Endothelial cell (in vitro differentiated cells): ENCODE measurements at places on chromosomes 6 and 20. TPM values are rescaled to one million over a fixed set of nuclear protein-coding genes. Genes with fewer than 3 reads are reported as not detected.
A peak's percentile ranks its signal among the peaks of the same experiment; 100 is the strongest.

The TMEM217 gene
- total RNA-seq, result 5.4 TPM

The ACSS1 gene
- 15.5 TPM for total RNA-seq

The PRSS35 gene
- 1.3 TPM for total RNA-seq

The ERVFRD-1 gene
- not detected for total RNA-seq

The SLC44A4 gene
- 1.6 TPM for total RNA-seq

The TGM2 gene
- total RNA-seq, result 216 TPM

GRCh38 chr20:7893014-7893730, 47.1 kb downstream of the HAO1 start:
- DNase-seq, result no peak
- peaks cover 3% of the 10 kb centered on the region for H3K4me1 ChIP-seq
- no peak overlapping the region for H3K27ac ChIP-seq
- H3K27me3 ChIP-seq, result no peaks in the 10 kb centered on the region
- H3K4me3 ChIP-seq, result no peak overlapping the region
- H3K36me3 ChIP-seq, result no peaks in the 10 kb centered on the region

GRCh38 chr6:99711925-99712324, 105.3 kb downstream of the PRDM13 start:
- H3K27ac ChIP-seq, result no peak overlapping the region
- no peak for DNase-seq
- H3K36me3 ChIP-seq, result no peaks in the 10 kb centered on the region
- no peak overlapping the region for H3K4me3 ChIP-seq

DNA sequence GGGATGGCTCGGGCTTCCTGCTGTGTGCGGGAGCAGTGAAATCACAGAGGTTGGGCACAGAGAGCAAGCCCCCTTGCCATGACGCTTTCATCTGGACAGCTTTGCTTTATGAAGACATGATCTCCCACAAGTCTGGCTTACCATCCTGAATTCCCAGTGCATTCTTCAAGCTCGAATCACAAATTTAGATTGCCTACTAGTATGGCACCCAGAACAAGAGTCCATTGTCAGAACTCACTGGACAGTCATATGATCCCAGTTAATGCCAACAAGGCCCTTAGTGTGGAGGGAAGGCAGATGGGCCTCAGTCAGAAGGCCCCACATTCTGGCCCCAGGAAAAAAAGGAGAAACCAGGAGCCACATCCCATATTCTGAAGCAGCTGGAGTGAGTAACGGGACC, 147.3 kb upstream of the FOXQ1 start:
- peaks cover 5% of the 10 kb centered on the region for H3K27me3 ChIP-seq
- H3K27ac ChIP-seq, result no peak overlapping the region
- no peaks in the 10 kb centered on the region for H3K4me1 ChIP-seq

DNA sequence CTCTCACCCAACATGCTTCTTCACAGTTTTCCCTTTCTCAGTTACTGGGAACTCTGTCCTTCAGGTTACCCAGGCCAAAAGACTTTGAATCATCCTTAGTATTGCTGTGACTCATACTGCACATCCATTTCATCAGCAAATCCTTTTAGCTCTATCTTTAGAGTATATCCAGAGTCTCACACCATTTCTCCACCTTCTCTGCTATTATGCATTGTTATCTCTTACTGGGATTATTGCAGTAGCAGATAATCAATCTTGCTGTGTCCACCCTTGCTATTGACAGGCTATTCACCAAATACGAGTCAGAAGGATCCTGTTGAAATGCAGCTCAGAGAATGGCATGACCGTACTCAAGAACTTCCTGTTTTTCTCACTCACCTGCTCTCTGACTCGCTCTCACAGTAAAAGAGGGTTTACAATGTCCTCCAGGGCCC, 57.3 kb downstream of the BCKDHB start:
- H3K4me3 ChIP-seq, result no peak overlapping the region
- no peak for DNase-seq
- no peak overlapping the region for H3K27ac ChIP-seq
- peaks cover 1% of the 10 kb centered on the region for H3K36me3 ChIP-seq

GRCh38 chr20:57409672-57410397, 18.6 kb downstream of the RBM38 start:
- H3K27me3 ChIP-seq, result peaks cover 5% of the 10 kb centered on the region
- H3K4me1 ChIP-seq, result no peaks in the 10 kb centered on the region
- no peak for DNase-seq
- no peaks in the 10 kb centered on the region for H3K36me3 ChIP-seq

- no peak for DNase-seq
- H3K27ac ChIP-seq, result no peak overlapping the region
- peaks cover 5% of the 10 kb centered on the region for H3K36me3 ChIP-seq
- H3K27me3 ChIP-seq, result peaks cover 17% of the 10 kb centered on the region
- H3K4me3 ChIP-seq, result peak overlapping the region; percentile 92
- peaks cover 9% of the 10 kb centered on the region for H3K4me1 ChIP-seq
Observed at GRCh38 chr20:37904008-37904642, 1.2 kb downstream of the VSTM2L start.

DNA sequence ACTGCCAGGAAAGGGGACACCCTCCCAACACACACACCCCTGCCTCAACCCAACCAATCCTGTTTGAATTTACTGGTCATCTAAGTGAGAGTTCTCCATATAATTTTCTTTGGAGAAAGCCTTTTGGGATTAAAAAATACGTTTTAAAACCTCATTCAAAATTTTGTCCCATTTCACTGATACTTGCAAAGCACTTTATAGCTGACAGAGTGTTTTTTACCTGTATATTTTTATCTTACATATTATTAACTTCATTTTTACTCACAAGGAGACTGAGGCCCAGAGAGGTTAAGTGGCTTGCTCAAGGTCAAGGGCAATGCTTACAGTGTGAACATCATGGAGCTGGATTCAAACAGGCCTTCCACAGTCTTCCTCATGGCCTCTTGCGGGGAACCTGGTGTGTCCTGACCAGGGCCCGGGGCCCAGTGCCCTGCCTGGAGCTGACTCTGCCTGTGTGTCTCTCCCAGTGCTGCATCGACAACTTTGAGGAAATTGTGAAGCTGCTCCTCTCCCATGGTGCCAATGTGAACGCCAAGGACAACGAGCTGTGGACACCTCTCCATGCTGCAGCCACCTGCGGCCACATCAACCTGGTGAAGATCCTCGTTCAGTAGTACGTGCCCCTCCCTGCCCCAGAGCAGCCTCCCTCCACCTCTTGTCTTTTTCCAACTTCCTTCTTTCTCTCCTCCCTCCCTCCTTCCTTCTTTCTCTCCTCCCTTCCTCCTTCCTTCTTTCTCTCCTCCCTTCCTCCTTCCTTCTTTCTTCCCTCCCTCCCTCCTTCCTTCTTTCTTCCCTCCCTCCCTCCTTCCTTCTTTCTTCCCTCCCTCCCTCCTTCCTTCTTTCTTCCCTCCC, 30.9 kb upstream of the FAM83D start:
- H3K4me1 ChIP-seq, result peaks cover 17% of the 10 kb centered on the region
- no peak overlapping the region for H3K27ac ChIP-seq
- peaks cover 28% of the 10 kb centered on the region for H3K36me3 ChIP-seq
- no peak for DNase-seq

DNA sequence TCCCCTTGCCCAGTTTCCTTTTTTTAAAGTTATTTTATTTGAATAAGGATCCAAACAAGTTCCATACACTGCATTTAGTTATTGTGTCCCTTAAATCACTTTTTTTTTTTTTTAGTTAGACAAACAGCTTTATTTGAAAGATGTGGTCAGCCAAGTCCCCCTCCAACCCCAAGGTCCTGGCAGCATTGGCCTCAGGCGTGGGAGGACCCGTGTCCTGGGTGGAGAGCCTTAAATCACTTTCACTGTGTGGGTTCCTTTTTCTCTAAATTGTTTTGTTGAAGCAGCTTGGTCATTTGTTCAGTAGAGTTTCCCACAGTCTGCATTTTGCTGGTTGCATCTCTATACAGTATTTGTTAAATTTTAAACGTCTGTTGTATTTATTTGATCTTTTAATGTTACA, 5.2 kb upstream of the TBCC start:
- H3K27ac ChIP-seq, result no peak overlapping the region
- H3K27me3 ChIP-seq, result peaks cover 4% of the 10 kb centered on the region
- no peak overlapping the region for H3K4me3 ChIP-seq
- H3K36me3 ChIP-seq, result peaks cover 4% of the 10 kb centered on the region

DNA sequence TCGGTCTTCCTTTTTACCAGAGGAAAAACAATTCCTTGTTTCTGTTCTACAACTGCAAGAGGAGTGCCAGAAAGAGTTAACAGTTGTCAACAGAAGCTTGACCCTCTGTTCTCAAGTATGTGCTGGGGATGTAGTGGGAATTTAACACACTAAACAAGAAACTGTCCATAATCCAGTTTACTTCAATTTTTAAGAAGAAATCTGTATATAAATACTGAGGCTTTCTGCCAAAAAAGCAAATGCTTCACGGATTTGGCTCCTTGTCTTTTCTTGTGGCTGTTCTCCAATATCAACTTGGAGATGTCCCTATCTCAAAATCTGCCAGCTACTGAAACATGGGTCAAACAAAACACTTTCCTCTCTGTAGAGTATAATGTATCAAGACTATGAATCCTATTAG, 26.8 kb downstream of the REV3L start:
- H3K27me3 ChIP-seq, result no peaks in the 10 kb centered on the region
- peaks cover 18% of the 10 kb centered on the region for H3K36me3 ChIP-seq
- no peak overlapping the region for H3K4me3 ChIP-seq
- H3K4me1 ChIP-seq, result no peaks in the 10 kb centered on the region
- H3K27ac ChIP-seq, result no peak overlapping the region

DNA sequence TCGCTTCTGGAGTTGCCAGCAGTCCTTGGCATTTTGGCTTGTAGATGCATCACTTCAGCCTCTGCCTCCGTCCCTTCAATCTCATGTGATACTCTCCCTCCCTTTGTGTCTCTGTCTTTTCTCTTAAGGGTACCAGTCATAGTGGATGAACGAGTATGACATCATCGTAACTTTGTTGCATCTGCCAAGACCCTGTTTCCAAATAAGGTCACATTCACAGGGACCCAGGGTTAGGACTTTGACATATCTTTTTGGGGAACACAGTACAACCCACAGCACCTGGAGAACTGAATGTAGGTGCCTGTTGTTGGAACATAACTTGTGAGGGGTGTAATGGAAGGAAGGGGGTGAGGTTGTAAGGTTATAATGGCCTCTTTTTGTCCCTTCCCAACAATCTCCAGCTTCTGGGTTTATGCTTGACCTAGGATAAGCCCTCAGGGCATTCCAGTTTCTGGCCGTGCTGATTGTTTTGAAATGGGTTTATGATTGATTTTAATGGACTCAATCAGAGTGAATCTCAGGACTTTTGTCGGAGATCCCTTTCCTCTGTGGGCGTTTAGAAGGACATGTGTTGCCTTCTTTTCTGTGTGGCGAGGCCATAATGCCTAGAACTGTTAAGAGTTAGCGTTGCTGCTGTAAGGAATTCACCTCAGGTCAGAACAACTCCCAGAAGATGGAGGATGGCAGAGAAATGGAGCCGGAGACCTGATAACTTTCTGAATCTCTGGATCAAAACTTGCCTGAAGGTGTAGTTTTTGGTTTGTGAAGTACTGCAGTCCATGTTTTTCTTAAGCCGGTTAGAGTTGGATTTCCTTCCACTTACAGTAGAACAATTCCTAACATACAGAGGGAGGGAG, 9.2 kb downstream of the ATRN start:
- no peak for DNase-seq
- H3K27me3 ChIP-seq, result no peaks in the 10 kb centered on the region
- H3K4me3 ChIP-seq, result no peak overlapping the region
- H3K27ac ChIP-seq, result no peak overlapping the region

DNA sequence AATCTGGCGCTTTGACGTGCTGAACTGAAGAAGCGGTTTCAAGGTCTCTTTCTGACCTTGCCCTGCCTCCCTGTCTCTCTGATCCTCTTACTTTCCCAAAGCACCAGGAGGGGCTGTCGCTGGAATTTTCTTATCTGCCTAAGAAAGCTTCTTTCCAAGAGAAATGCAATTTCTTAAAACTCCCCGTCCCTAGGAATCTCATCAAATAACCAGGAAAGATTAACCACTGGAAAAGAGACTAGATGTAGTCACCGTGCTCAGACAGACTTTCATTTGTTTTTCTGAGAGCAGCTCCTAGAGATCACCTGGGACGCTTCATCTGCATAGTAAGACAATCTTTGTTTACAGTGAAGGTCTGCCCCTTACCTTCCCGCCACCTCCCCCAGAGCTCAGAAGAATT, 38.6 kb downstream of the PDYN start:
- H3K27ac ChIP-seq, result no peak overlapping the region
- H3K36me3 ChIP-seq, result no peaks in the 10 kb centered on the region
- no peak overlapping the region for H3K4me3 ChIP-seq
- peaks cover under 1% of the 10 kb centered on the region for H3K4me1 ChIP-seq

DNA sequence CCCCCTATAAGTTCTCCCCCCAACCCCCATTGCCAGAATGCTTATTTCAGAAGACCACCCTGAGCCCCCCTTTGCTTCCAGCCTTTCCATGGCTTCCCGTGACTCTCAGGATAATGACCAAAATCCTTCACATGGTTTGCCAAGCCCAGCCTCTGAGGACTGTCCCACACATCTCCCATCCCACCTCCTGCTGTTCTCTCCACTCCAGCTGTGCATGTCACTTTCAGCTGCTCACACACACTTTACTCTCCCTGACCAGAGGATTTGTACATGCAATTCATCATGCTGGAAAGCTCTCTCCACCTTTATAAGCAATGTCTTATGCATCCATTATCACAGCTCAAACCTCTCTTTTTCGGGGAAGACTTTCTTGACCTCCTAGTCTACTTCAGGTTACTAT, 164.2 kb downstream of the PRL start:
- peaks cover 12% of the 10 kb centered on the region for H3K36me3 ChIP-seq
- H3K27me3 ChIP-seq, result peaks cover 6% of the 10 kb centered on the region
- no peak for DNase-seq
- H3K4me3 ChIP-seq, result no peak overlapping the region
- no peaks in the 10 kb centered on the region for H3K4me1 ChIP-seq
- no peak overlapping the region for H3K27ac ChIP-seq
